ENCODE measurements at places on chromosomes 13 and 19. TPM values are rescaled to one million over a fixed set of nuclear protein-coding genes. Genes with fewer than 3 reads are reported as not detected.

GRCh38 chr19:20107301-20107700 lies 29.5 kb downstream of the ZNF90 start:
- H3K4me3 ChIP-seq = no peak overlapping the region
- H3K4me1 ChIP-seq = no peaks in the 10 kb centered on the region
- H3K27me3 ChIP-seq = no peaks in the 10 kb centered on the region
- peaks cover 15% of the 10 kb centered on the region for H3K36me3 ChIP-seq
- DNase-seq = no peak
- H3K27ac ChIP-seq = no peak overlapping the region

PLPPR3 gene
- total RNA-seq = not detected

ABHD13 gene
- total RNA-seq = 3.8 TPM

- H3K4me3 ChIP-seq = no peak overlapping the region
- H3K27me3 ChIP-seq = no peaks in the 10 kb centered on the region
- H3K36me3 ChIP-seq = no peaks in the 10 kb centered on the region
- no peak for DNase-seq
Measured at GRCh38 chr13:60627071-60627686, 230.2 kb downstream of the TDRD3 start.

DNA sequence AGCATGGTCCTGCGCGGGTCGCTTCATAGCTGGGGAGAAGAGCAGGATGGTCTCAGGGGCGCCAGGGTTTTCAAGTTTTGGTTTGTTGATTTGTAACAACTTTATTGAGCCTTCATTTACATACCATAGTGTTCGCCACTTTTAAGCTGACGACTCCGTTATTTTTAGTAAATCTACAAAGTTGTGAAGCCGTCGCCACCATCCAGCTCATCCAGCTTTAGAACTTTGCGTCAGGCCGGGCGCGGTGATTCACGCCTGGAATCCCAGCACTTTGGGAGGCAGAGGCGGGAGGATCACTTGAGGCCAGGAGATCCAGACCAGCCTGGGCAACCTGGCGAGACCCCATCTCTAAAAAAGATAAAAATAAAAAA lies 404 bp downstream of the C19orf44 start:
- peak overlapping the region; percentile 60 for H3K4me3 ChIP-seq
- DNase-seq = peak; percentile 20
- peak overlapping the region; percentile 72 for H3K27ac ChIP-seq
- H3K4me1 ChIP-seq = peaks cover 4% of the 10 kb centered on the region

DNA sequence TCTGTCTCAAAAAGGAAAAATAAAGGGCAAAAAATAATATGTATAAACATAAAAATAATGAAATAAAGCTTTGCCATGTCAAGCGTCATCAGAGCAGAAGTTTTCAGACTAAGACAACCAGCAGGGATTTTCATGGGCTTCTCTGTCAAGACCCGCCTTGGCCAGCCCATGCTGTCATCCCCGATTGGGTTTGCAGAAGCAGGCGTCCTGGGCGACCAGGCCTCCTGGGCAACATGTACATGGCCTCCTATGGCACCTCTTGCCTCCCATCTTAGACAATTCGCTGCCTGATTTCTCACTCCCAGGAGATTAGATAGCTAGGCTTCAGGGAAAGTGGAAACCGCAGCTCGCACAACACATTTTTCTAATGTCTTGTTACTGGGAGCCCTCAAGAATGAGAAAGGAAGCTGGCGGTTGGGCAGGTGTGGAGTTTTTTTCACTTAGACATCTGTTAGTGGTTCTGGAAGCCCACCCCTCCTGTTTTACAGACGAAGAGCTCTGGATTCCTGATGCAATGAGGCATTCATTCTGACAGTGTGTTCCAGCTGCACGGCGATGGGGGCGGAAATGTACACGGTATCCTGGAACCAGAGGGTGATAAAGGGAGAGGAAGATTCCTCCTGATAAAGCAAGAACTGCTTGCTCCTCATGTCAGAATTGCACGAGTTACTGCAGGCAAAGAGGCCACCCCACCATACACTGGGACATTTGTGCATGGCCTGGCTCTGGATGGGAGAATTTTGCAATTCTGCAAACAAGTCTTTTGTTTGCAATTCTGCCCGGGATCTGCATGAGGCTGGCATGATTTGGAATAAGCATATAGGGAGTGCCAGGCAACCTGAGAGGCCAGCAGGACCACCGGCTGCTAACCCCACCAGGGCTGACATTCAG lies 47.4 kb upstream of the KATNAL1 start:
- DNase-seq = no peak
- H3K36me3 ChIP-seq = no peaks in the 10 kb centered on the region
- H3K27ac ChIP-seq = no peak overlapping the region
- no peaks in the 10 kb centered on the region for H3K4me1 ChIP-seq
- H3K4me3 ChIP-seq = no peak overlapping the region

DNA sequence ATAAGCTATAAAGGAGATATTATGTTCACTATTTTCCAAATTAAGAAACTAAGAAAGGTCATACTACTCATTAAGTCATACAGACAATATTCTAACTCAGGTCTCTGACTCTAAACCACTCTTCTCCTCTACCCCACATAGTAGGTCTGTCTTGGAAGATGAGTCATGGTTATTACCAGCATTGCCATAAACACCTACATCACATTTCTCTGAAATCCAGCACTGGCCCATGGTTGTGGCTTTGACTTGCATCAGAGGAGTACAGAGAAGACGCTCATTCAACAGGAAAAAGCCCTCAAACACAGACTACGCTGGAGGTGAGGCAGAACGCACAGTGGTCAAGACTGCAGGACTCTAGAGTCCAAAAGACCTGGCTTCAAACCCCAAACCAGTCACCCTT lies 476.8 kb downstream of the COG6 start:
- H3K27me3 ChIP-seq = no peaks in the 10 kb centered on the region
- H3K27ac ChIP-seq = no peak overlapping the region
- no peak for DNase-seq
- no peaks in the 10 kb centered on the region for H3K36me3 ChIP-seq

- H3K27me3 ChIP-seq = peaks cover 10% of the 10 kb centered on the region
- no peak overlapping the region for H3K27ac ChIP-seq
- H3K4me1 ChIP-seq = peaks cover 3% of the 10 kb centered on the region
- no peaks in the 10 kb centered on the region for H3K36me3 ChIP-seq
Measured at GRCh38 chr13:50838031-50838430, 5.5 kb downstream of the DLEU7 start.

ZNF471 gene
- total RNA-seq = 3.5 TPM

- H3K4me1 ChIP-seq = no peaks in the 10 kb centered on the region
- no peak overlapping the region for H3K27ac ChIP-seq
- no peaks in the 10 kb centered on the region for H3K27me3 ChIP-seq
- no peak for DNase-seq
- no peak overlapping the region for H3K4me3 ChIP-seq
Measured at GRCh38 chr13:53250272-53250875, 221.8 kb downstream of the OLFM4 start.

DNA sequence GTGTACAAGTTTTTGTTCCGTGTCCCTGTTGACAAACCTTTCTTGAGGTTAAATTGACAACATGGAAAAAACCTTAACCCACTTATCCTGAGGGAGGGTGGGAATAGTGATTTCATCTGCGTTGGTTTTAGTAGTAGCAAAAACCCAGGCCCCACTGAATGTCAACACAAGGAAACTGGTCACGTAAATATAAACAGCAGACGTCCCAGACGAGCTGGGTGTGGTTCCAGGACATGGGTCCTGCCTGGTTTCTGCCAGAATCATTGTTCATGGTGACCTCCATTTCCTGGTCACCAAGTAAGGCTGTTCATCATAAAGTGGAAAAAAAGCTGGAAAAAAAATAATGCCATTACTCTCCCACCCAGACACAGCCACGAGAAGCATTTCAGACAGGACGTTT lies 16.9 kb upstream of the F2RL3 start:
- peak; percentile 28 for DNase-seq
- H3K27me3 ChIP-seq = no peaks in the 10 kb centered on the region
- peak overlapping the region; percentile 45 for H3K27ac ChIP-seq
- H3K36me3 ChIP-seq = peaks cover 14% of the 10 kb centered on the region
- no peak overlapping the region for H3K4me3 ChIP-seq
- no peaks in the 10 kb centered on the region for H3K4me1 ChIP-seq

DNA sequence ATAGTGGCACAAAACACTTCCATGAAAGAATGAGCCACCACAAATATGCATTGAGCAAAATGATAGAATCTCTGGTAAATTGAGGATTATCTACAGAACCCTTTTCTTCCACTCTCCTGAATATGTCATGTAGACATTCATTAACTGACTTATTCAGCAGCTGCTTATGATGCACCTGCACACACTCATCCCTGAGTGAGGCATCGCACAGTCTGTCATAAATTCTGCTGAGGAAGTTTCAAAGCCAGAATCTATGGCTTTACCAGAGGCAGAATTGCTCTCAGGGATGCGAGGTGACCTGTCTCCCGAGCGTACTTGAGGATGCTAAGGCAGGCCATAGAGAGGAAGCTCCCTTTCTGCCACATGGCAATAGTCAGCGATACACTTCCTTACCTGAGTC lies 1090.2 kb downstream of the UQCRFS1 start:
- no peak overlapping the region for H3K27ac ChIP-seq
- H3K27me3 ChIP-seq = no peaks in the 10 kb centered on the region
- no peaks in the 10 kb centered on the region for H3K36me3 ChIP-seq

DNA sequence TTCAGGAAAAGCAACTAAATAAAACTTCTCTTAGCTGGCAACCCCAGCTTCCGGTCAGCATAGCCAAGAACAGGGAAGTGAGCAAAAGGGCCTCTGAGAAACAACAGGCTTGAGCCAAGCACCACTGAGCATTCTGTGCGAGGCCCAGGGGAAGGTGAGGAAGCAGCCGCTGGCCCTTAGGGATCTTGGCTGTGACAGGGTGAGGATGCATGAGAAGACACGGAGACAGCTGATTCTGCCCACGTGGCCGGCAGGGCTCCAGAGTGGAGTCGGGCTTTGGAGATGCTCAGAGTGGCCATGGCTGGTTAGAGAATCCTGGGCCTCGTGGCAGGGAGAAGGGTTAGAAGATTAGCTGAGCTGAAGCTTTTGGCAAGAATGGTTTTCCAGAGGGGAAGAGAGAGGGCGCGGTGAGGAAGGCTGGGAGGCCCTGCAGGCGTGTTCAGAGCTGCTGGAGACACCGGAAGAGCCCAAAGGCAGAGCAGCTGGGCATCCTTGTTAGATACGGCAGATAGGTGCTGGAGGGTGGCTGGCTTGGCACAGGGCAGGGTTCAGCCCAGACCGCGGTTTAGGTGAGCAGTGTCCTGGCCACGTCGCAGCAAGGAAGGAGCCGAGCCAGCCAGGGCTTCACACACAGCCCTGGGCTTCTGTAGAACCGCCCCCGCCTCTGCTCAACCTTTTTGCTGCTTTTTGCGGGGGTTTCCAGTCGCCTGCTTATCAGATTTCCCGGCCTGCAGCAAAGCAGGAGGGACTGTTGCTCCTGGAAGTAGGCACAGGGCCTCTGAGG lies 17.3 kb downstream of the UPF1 start:
- peak overlapping the region; percentile 68 for H3K27ac ChIP-seq
- peaks cover 36% of the 10 kb centered on the region for H3K4me1 ChIP-seq
- H3K4me3 ChIP-seq = no peak overlapping the region
- peak; percentile 49 for DNase-seq

DNA sequence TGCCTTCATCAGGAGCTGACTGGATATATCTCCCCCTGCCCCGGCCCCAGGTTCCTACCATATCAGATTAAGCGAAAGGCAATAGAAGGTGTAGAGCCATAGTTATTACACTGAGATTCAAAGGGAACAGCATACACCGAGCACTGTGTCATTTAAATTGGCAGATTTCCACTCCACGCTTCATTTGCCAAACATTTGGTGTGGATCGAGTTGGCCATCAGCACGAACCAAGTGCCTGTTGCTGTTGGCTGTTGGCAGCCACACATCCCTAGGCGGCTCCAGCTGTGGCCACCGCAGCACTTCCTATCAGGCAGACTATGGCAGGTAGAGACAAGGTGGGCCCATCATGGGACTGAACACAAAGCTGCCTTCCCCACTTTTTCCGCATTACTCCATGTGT lies 115.8 kb downstream of the CCNA1 start:
- DNase-seq = no peak
- H3K36me3 ChIP-seq = no peaks in the 10 kb centered on the region
- peaks cover 3% of the 10 kb centered on the region for H3K27me3 ChIP-seq
- no peaks in the 10 kb centered on the region for H3K4me1 ChIP-seq
- no peak overlapping the region for H3K4me3 ChIP-seq
- H3K27ac ChIP-seq = no peak overlapping the region

- H3K36me3 ChIP-seq = no peaks in the 10 kb centered on the region
- no peaks in the 10 kb centered on the region for H3K27me3 ChIP-seq
- no peaks in the 10 kb centered on the region for H3K4me1 ChIP-seq
- no peak overlapping the region for H3K4me3 ChIP-seq
- no peak overlapping the region for H3K27ac ChIP-seq
- DNase-seq = no peak
Measured at GRCh38 chr13:84823528-84823927, 941.3 kb upstream of the SLITRK1 start.

DNA sequence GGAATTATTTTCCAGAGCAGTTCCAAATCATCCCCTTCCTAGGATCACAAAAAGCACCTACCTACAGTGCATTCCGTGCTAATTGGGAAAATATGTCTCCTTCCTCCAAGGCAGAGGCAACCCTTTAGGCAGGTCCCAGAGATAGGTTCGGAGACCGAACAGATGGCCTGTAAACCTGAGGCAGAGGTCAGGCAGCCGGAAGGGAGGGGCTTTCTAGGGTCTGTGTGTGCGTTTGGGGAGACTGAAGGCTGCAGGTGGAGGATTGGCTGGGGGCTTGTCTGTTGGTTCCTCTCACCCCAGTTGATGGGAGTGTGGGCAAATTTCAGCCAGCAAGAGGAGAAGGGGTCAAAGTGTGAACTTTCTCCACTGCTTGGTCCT lies 7.1 kb downstream of the KCNN4 start:
- H3K4me1 ChIP-seq = peaks cover 36% of the 10 kb centered on the region
- no peak overlapping the region for H3K4me3 ChIP-seq
- no peak overlapping the region for H3K27ac ChIP-seq

SACS gene
- total RNA-seq = 5.8 TPM

DNA sequence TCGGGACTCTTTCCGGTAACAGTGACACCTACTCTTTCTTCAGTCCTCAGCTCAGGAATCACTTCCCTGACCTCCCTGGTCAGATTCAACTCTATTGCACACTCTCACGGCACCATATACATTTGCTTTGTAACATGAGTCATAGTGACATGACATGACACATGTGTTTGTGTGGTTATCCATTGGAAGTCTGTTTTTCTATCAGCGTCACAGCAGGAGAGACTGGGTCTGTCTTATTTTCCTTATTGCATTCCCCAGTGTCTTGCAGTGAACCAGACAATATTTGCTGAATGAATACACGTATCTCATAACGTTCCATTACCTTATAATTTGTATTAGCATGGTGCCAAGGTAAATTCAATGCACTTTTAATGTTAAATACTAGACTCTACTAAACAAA lies 102.0 kb downstream of the DCLK1 start:
- no peak overlapping the region for H3K4me3 ChIP-seq
- no peak for DNase-seq
- no peaks in the 10 kb centered on the region for H3K4me1 ChIP-seq
- H3K36me3 ChIP-seq = no peaks in the 10 kb centered on the region
- H3K27me3 ChIP-seq = no peaks in the 10 kb centered on the region

- H3K27ac ChIP-seq = no peak overlapping the region
- H3K4me1 ChIP-seq = no peaks in the 10 kb centered on the region
- H3K36me3 ChIP-seq = peaks cover 3% of the 10 kb centered on the region
- H3K27me3 ChIP-seq = no peaks in the 10 kb centered on the region
- no peak overlapping the region for H3K4me3 ChIP-seq
- DNase-seq = no peak
Measured at GRCh38 chr19:24048261-24048660, 38.7 kb upstream of the ZNF254 start.

EFNA2 gene
- 43.0 TPM for total RNA-seq
